ENCODE measurements at places on chromosomes 12 and 14.

- DNase-seq: peak; percentile 60
Observed at GRCh38 chr12:25249931-25250738, 594 bp downstream of the KRAS start.

- DNase-seq: no peak
Observed at GRCh38 chr12:41819948-41820347, 324.7 kb downstream of the GXYLT1 start.

DNA sequence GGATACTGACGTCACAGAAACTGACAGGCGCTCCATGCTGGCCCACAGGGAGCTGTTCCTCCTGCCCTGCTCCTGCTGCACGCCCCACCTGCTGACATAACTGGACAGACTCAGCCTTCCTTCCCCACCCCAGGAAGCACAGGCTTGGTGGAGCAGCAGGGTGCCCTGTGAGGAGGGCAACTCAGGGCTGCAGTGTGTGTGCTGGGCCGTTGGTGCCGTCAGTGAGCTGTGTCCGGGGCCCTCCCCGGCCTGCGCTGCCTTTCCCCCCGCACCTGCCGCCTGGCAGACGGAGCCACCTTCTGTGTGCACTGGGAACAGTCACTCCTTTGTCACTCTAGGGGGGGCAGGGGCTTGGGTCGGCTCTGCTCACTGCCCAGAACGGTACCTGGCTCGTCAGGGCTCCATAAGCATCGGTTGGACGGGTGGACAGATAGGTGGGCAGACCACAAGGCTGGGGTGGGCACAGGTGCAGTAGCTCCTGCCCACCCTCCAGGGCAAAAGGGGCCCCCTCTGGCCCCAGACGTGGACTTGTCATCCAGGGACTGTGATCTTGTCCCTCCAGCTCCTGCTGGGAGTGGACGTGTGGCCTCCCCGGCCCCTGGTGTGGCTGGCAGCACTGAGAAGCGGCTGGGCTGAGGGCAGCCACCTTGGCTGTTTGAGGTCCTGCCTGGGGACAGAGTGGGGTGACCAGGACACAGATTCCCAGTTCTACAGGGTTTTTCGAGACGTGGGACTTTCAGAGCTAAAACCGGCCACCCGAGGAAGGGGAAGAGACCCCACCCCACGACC, 32.8 kb downstream of the FBRSL1 start:
- no peak for DNase-seq

- DNase-seq: peak; percentile 60
Observed at GRCh38 chr14:34722723-34723545, 8.5 kb upstream of the CFL2 start.
